ENCODE measurements at places on chromosomes 5 and 9.

DNA sequence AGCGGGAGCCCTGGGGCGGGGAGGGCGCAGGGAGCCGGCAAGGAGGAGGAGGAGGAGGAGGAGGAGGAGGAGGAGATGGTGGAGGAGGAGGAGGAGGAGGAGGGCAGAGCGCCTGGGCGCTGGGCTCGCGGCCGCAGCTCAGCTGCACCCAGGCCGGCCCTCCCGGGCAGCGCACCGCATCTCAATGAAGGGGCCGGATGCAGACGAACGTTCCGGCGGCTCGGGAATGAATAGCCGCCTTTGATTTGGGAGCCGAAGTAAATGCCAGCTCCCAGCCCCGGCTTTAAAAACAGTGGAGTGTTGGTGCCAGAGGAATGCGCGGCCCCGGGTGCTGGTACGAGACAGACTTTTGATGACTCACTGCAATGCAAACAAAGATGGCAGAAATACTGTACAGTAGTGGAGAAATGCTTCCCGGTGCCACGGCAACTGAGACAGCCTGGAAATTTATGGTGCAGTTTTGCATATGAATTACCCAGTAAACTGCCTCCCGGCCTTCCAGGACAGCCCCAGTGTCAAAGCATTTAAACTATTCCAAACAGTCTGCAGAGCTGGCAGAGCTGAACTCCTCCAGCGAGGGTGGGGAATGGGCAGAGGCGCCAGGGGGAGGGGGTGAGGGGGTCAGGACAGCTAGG is 43.1 kb downstream of the NACC2 start:
- no peak for ATAC-seq

- no peak for ATAC-seq
These were observed 1.9 kb downstream of the MYOZ3 start for GRCh38 chr5:150662731-150663516.

GRCh38 chr5:154258531-154259217 is 68.1 kb downstream of the GALNT10 start:
- ATAC-seq, result no peak

DNA sequence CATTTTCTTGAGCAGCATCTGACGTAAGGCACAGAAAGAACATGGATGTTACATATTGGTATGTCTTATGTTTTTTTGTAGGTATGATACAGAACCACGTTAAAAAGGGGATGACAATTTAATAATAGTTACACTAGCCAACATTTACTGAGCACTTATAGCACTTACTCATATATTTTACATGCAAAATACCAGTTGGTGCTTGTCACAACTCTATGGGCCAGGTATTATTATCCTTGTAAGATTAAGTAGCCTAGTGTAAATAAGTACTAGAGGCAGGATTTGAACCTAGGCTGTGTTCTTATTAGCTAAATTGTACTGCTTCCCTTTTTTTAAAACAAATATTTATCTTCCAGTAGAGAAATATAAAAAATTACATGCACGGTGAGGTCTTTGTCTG is 83.5 kb downstream of the RANBP17 start:
- no peak for ATAC-seq

GRCh38 chr5:168048486-168048885 is 243.0 kb upstream of the WWC1 start:
- ATAC-seq, result no peak

DNA sequence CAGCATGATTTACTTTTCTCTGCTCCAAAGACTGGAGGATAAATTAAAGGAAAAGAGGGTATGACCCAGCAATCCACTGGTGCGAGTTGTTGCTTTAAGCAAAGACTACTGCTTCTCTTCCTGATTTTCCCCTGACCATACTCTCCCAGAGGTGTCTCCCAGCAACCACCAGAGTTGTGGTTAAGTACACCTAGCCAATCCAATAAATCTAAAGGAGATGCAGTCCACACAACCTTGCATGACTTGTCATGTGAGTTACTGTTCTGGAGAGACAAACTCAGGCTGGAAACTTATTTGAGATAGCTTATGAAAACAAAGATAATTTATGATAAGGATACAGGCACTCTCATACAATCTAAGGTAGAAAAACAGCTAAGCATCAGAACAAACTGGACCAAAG is 11.9 kb downstream of the TMC1 start:
- ATAC-seq, result no peak

DNA sequence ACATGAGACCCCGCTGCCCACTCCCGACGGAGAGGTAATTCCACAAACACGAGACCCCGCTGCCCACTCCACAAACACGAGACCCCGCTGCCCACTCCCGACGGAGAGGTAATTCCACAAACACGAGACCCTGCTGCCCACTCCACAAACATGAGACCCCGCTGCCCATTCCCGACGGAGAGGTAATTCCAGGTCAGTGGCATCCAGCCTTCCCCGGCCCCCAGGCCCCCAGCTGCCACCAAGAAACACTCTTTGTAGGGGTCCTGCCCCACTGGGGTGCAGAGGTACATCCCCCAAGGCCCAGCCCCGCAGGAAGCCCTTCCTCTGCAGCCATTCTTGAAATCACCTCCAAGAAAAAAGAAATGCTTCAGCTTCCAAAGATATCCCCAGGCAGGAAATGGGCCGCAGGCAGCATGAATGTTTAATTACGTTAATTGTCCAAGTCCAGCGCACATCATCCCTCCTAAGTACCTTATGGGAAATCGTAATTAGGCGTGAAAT is 115.9 kb downstream of the ADAMTS2 start:
- no peak for ATAC-seq

GRCh38 chr5:16090270-16090669 is 89.3 kb downstream of the MARCHF11 start:
- ATAC-seq, result no peak

DNA sequence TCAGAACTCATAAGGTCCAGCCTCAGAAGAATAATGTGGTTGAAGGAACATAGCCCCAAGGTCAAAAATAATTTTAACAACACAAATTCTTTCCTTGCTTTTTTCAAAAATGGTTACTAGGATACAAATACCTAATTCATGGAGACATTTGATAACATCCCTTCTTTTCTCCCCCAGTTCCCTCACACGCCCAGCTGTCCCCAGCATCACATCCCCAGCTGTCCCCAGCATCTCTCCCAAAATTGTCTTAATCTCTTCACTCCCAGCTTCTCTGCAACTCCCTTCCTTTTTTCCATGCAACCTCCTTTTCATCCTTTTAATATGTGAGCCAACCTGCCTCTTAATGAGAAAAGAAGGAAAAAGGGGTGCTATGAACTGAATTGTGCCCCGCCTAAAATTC is 77.8 kb downstream of the FSTL4 start:
- no peak for ATAC-seq

GRCh38 chr5:14560091-14560595 is 21.4 kb upstream of the OTULINL start:
- ATAC-seq, result peak; percentile 76

DNA sequence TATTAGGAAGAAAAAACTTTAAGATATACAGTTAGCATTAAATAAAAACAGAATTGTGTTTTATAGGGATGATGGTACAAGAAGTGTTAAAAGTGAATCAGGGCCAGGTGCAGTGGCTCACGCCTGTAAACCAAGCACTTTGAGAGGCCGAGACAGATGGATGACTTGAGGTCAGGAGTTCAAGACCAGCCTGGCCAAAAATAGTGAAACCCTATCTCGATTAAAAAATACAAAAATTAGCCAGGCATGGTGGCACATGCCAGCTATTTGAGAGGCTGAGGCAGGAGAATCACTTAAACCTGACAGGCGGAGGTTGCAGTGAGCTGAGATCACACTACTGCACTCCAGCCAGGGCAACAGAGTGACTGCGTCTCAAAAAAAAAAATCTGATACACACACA is 282.9 kb upstream of the ATP10B start:
- no peak for ATAC-seq

- ATAC-seq, result no peak
These were observed 29.9 kb downstream of the SKP1 start for GRCh38 chr5:134146651-134147518.

- ATAC-seq, result no peak
These were observed 153.7 kb downstream of the FGF1 start for GRCh38 chr5:142531977-142532780.

- ATAC-seq, result no peak
These were observed 161.7 kb downstream of the GNA14 start for GRCh38 chr9:77486463-77486862.

GRCh38 chr5:170144286-170145023 is 38.8 kb downstream of the FOXI1 start:
- ATAC-seq, result peak; percentile 25

DNA sequence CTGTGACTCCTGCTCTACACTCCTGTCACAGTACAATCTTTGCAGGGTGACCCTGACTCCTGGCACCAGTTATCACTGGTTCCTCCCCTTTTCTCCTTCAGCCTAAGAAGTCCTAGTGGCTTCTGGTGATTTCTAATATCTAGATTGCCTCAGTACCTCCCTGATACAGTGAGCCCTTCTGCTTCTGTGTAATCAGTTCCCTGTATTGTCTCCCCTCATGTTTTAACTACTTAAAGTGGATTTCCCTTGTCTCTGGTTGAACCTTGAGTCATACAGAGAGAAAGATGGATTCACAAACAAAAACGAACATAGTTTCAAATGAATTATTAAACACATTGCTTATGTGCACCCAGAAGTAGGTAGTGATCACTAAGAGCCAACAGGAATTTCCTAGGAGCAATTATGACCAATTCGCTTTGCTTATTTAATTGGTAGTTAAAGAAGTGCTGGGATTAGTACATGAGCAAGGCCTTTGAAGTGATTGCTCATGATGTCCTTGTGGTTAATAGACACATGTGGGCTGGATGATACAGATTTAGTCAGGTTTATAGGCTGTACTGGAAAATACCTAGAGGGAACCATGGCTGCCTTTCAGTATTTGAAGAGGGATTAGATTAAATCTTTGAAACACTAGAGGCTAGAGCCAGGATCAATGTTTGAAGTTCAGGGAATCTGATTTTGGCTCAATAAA is 145.8 kb upstream of the MEF2C start:
- ATAC-seq, result no peak

DNA sequence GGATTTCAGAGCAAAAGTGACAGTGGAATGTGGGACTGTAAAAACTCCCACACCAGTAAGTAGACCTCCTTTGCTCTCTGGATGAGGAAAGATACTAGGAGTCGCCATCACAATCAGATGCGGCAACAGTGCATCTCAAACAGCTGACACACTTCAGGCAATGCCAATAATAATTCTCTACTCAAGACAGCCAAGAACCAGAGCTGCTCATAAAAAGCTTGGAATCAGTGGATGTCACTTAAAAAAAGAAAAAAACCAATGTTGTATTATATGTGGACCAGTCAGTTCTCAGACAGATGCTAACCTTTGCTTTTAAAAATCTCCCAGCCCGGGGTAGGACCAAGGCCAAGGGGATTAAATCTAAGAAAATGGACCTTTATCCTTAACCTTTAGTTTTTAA is 185.0 kb downstream of the GNA14 start:
- no peak for ATAC-seq

- ATAC-seq, result no peak
These were observed 208.0 kb downstream of the NR3C1 start for GRCh38 chr5:143195491-143195890.
